T-helper 2 cell treated with Interferon-gamma antibody and Interleukin-4, amounts not matched to agents 100 ng/mL and 5 ng/mL, for 36 hours (primary cell): ENCODE measurements at places on chromosomes 1 and 21. TPM values are rescaled to one million over a fixed set of nuclear protein-coding genes. Genes with fewer than 3 reads are reported as not detected.

Gene BMP8A
- not detected in 2 replicates for total RNA-seq

Gene FNBP1L
- 0.20 and 0.39 TPM in 2 replicates for total RNA-seq

Gene PLA2G2F
- not detected in 2 replicates for total RNA-seq

Gene IFI44
- 61.4 and 65.9 TPM in 2 replicates for total RNA-seq

Gene IL12RB2
- total RNA-seq = 27.2 and 27.8 TPM in 2 replicates

Gene PSMG1
- 88.2 and 93.6 TPM in 2 replicates for total RNA-seq
